GM20000 (cell line): ENCODE measurements at places on chromosomes 4 and X.

DNA sequence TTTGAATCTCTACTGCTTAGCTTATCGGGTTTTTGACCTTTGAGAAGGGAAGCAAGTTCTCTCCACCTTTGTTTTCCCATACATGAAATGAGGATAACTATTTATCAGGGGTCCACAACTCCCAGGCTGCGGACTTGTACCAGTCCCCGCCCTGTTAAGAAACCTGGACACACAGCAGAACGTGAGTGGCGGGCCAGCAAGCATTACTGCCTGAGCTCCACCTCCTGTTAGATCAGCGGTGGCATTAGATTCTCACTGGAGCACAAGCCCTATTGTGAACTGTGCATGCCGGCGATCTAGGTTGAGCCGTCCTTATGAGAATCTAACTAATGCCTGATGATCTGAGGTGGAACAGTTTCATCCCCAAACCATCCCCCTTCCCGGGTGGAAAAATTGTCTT is 579.5 kb downstream of the GALNTL6 start:
- DNase-seq: no peak

DNA sequence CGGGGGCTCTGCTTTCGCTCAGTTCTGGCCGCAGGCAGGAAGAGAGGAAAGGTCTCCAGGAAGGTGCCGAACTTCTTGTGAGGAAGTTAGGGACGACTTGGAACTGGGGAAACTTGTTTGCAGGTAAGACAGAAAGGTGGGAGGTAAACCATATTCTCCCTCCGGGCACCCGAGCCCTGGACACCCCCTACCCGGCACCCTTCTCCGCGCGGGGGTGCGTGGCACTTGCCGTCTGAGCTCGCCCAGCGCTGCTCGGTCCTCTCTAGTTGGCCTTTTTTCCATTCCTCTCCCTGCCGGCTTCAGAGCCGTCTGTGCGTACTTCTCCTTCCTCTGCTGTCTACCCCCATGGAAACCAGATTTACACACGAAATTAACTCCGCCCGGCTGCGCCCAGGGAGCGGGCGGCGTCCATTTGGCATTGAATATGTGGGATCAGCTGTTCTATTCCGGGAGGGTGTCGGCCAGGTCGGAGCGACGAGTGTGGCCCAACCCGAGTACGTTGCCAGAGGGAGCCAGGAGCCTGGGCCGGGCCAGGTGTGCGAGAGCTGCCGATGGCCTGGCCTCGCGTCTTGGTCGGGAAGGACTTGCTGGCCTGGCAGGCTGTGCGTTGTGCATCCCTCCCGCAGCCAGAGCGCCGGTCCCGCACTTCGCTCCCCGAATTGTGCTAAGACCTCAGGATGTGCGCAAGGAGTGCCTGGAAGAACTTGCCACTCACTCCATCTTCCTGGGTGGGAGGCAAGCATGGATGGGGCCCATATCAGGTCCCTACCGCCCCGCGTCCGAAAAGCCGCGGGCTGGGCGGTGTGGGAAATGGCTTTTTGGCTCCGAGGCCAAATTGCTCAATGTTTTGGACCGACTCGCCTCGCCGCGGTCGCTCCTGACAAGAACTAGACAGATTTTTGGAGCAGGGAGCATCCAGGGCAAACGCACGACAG is 1.7 kb downstream of the PDGFRA start:
- DNase-seq: peak; percentile 37

GRCh38 chrX:131199091-131199490 is 90.0 kb downstream of the IGSF1 start:
- no peak for DNase-seq

- DNase-seq: no peak
Measured at GRCh38 chr4:37876156-37876555, 14.7 kb upstream of the TBC1D1 start.
